ENCODE measurements at places on chromosomes 6 and 20.

GRCh38 chr6:88611721-88612120, 351.7 kb downstream of the RNGTT start:
- no peak for DNase-seq

DNA sequence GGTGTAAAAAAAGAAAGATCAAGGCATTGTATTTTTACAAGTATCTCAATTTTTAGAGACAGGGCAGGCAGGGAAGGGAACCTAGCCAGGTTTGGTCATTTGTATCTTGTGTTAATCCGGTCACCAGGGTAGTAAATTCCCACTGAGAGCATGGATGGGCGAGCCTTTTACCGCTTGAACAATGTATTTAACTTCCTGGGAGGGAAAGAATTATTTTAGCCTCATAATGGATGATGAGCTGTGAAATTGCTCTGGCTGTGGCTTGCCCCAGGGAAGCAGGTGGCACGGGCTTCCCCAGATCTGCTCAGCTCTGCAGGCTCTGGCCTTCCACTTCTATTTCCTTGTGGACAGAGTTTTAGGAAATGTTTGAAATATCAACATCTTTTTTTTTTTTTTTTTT, 72.9 kb downstream of the TOX2 start:
- DNase-seq: no peak

DNA sequence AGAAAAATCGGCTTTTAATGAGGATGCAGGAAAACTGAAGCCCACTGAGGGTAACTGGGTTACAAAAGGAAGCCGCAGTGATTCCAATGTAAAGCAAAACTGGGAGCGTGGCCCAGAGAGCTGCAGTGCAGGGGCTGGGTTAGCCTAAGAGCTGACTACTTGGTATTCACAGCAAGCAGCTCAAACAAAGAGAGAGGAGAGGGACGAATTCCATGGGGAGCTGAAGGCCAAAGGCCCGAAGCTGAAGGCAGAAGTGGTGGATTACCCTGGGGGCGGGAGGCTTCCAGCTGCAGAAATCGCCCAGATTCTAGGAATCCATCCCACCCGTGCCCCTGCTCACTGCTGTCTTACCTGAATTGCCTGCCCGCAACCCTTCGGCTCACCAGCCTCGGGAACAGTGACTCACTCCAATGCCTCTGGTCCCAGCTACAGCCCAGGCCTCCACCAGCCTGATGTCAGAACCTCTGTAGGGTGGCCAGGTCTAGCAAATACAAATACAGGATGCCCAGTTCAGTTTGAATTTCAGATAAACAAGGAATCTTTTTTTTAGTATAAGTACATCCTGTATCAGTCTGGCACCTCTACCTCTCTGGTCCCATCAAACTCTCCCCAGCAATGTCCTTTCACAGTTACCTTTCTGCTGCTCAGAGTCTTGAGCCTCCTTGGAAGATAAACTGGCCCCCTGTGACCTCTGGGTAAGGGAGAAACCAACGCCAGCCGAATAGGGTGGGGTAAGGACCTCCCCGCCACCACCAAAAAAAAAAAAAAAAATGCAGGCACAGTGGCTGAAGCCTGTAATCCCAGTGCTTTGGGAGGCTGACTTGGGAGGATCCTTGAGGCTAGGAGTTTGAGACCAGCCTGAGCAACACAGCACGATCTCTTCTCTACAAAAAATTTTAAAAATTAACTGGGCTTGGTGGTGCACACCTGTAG, 14.6 kb upstream of the ZMYND8 start:
- DNase-seq: no peak

DNA sequence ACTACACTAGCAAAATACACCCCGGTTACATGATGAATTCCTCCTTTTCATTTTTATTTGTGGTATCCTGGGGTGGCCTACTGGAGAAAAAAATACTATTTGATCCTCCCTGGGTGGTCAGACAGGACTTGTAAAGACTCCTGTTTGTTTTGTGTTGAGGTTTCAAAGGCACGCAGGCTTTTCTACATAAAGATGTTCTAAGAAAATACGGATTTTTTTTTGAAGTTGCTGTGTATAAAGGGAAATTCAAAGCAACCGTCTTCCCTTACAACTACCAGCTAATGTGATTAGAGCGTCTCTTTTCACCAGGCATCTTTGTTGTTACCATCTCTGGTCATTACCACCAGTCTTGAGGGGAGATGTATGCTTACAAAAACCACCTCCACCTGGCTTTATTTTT, 187.1 kb downstream of the SOX4 start:
- DNase-seq: no peak

- no peak for DNase-seq
These were observed 91.7 kb downstream of the CLIC5 start for GRCh38 chr6:45923831-45924391.

DNA sequence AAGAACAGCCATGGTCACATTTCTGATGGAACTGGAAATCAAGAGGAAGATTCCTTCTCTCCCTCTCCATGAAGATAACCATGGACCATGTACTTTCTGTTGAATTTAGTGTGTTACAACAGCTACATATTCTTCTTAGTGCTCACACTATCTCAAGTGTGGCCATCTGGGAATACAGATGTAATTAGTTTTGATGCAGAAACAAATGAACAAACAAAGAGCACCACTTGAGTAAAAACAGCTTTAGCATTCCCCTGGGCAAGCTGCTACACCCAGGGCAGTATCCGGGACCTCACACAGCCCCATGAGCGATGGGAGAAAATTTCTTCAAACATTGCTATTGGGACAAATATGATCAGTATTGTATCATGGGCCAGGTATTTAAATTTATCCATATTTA, 75.2 kb downstream of the RAMACL start:
- DNase-seq: no peak

- no peak for DNase-seq
These were observed 573.3 kb downstream of the PKHD1 start for GRCh38 chr6:51513891-51514747.

- DNase-seq: no peak
These were observed 139.4 kb downstream of the CARMIL1 start for GRCh38 chr6:25418454-25419052.

GRCh38 chr6:166595949-166596348, 9.5 kb upstream of the RAMACL start:
- no peak for DNase-seq

- no peak for DNase-seq
These were observed 4.3 kb downstream of the HLA-DMB start for GRCh38 chr6:32936239-32937152.

DNA sequence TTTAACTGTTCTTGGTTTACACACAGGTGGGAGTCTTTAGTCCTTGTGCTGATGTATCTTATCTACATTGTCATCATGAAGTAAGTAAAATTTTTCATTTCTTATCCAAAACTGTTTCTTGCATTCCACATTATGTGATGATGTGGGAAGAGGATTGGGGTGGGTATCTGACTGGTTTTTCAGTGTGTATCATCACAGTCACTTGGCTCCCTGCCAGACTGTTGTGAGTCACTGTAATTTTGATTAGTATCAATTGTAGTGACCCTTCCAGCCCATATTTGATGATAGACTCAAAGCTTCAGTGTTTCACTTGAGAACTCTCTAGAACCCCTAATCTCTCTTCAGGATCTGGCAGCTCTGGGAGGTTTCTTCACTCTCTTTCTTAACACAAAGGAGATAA, 84.5 kb upstream of the RIN2 start:
- DNase-seq: no peak

- no peak for DNase-seq
These were observed 68.9 kb downstream of the ZNF217 start for GRCh38 chr20:53524589-53525312.

DNA sequence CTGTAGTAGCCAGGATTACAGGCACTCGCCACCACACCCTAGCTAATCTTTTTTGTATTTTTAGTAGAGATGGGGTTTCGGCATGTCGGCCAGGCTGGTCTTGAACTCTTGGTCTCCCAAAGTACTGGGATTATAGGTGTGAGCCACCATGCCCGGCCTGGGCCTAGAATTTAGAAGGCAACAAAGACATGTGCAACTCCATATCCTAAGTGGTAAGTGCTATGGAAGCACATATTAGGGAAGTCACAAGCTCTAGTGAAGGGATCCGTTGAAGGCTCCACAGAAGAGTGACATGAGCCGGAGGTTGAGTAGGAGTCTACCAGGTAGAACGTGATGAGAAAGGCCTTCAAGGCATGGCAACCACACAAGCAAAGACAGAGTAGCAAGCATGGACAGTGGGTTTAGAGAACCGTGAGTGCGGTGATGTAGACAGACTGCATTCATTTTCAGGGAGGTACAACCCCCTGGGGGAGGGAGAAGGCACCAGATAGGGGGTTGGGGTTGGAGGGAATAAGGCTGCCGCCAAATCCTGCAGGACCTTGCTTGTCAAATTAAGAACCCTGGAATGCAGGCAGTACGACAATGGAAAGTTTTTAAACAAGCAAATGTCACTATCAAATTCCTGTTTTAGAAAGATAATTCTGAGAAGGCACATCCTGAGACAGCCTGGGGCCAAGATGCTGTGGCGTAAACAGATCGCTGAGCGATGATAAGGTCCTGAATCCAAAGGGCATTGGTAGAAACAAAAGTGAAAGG, 50.2 kb downstream of the ARHGAP18 start:
- DNase-seq: no peak

DNA sequence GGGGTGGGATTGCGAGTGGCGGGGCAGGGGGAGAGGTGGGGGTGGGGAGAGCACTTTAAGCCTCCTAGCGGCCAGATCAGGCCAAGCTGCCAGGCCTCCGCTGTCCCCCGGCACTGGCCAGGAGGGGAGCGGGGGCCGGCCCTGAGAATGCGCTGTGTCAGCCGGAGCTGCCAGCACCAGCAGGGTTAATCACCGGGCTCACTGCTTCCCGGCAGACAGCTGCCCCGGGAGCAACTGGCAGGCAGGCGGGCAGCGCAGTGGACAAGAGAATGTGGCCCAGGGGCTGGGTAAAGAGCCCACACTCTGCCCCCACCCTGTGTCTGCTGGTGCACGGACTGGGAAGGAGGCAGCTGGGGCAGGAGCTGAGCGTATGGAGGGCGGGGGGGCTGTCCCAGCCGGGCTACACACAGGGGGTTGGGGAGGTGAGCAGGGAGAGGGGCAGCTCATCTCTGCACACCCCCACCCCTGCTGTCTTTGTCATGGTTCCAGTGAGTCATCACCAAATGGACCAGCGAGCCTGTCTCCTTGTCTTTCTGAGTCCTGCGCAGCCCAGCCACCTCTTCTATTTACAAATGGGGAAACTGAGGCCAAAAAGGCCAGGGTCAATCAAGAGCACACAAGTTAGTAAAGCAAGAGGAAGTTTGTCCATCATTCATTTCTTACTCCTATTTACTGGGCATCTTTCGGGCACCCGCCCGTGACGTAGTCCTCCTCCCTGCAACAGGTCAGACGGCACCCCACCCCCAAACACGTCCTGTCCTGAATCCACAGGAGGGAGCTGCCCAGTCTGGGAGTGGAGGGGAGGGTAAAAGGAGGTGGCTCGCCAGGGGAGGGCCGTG, 2.1 kb upstream of the LAMA5 start:
- no peak for DNase-seq

GRCh38 chr20:51562332-51563173, 20.0 kb upstream of the NFATC2 start:
- DNase-seq: no peak

DNA sequence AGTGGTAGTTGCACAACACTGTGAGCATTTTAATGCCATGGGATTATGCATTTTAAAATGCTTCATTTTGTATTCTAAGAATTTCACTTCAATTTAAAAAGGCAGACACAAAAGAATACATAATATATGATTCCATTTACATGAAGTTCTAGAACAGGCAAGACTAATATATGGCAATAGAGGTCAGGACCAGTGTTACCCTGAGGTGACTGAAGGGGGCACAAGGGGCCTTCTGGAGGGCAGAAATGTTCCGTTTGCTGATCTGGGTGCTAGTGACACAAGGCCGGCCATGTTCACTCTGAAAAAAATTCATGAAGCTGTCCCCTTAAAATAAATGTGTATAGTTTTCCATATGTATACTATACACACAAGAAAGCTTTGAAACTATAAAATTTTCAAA, 28.5 kb downstream of the TASP1 start:
- DNase-seq: no peak

Data from T-cell (primary cell).